ENCODE measurements at places on chromosomes 2 and 18.

DNA sequence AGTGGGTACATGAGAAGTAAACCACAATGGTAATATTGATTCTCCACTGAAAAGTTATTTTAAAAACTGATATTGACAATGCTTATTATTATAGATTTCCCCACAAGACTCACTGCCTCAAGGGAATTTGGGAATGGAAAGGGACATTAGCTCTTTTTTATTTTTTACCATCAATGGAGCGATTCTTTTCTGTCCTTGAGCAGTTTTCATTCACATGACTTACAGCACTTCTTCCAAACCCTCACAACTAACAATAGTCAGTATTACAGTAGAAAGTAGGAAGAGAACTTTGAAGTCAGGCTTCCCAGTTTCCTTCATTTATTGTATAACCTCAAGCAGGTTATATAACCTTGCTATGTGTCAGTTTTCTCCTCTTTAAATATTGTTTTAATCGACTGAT is 4.3 kb upstream of the UNC80 start:
- H3K27ac ChIP-seq: no peak overlapping the region
- no peaks in the 10 kb centered on the region for H3K4me1 ChIP-seq
- H3K36me3 ChIP-seq: no peaks in the 10 kb centered on the region
- no peak overlapping the region for H3K4me3 ChIP-seq

DNA sequence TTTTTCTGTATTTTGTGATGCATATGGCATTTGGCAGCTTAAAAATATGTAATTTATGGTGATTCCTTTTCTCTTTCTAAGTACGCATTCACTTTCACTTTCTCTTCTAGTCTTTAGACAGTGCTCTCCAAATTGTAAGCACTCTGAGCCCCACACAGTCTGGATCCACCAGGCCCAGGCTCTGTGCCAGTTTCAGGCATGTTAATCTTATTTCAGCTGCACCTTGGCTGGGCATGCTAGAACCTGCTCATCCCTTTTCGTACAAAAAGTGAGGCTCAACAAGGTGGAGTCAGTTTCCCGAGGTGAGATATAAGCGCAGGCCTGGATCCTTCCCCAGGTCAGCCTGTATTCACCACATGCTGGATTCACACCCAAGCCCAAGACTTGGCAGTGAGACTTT is 203.9 kb downstream of the MTX2 start:
- H3K27ac ChIP-seq: peak overlapping the region; percentile 50
- peaks cover 15% of the 10 kb centered on the region for H3K27me3 ChIP-seq

DNA sequence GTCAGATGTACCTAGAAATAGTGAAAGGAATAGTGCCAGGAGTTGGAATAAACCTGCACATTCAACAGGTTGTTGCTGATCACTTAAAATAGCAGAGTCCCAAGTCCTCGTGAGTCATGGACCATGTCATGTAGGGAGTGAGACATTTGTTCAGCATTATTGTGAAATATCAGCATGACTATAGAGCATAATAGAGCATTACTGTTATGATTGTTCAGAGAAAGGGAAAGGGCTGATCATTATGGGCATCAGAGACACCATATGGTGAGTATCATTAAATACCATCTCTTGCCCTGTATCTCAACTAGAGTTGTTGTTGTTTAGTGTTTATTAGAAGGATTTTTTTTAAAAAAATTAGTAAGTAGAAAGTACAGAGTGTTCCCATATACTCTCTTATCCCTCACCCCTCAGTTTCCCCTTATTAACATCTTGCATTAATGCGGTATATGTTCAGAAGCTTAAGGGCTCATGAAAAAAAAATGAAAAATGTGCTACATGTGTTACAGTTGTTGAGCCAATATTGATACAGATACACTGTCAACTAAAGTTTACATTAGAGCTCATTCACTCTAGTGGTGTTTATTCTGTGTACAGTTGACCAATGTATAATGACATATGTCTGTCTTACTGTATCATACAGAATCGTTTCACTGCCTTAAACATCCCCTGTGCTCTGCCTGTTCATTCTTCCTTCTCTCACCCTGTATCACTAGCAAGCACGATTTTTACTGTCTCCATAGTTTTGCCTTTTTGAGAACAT is 5.7 kb downstream of the ELAC1 start:
- H3K36me3 ChIP-seq: peaks cover 42% of the 10 kb centered on the region
- no peak for DNase-seq
- H3K4me3 ChIP-seq: no peak overlapping the region
- H3K27me3 ChIP-seq: no peaks in the 10 kb centered on the region

DNA sequence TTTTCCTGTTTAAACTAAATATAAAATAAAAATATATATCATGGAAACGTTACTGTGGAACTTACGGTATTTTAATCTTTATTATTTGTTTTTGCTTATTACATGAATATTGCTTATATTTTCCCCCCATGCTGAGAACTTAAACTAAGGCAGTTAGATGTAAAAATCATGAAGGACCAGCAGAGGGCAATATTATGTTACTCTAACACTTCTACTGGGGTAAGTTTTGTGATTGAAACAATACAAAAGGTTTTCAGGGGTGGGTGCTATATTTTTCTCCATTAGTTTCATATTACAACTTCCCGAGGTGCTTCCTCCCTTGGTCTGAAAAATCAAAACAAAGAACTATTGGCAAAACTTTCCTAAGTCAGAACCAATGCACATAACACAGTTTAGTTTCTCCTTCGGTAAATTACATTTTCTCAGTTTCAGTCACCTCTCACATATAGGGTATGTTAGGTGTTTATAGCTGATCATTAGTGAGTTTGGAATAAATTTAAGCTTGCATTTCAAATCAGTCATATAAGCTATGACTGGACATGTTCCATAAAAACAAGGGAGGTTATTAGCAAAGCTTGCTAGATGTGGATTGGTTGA is 54.8 kb downstream of the ZNF407 start:
- peaks cover 1% of the 10 kb centered on the region for H3K4me1 ChIP-seq
- DNase-seq: no peak
- H3K36me3 ChIP-seq: no peaks in the 10 kb centered on the region
- no peaks in the 10 kb centered on the region for H3K27me3 ChIP-seq
- H3K4me3 ChIP-seq: no peak overlapping the region
- H3K27ac ChIP-seq: no peak overlapping the region

- no peak overlapping the region for H3K27ac ChIP-seq
- no peaks in the 10 kb centered on the region for H3K36me3 ChIP-seq
- H3K4me1 ChIP-seq: no peaks in the 10 kb centered on the region
- peaks cover 23% of the 10 kb centered on the region for H3K27me3 ChIP-seq
- H3K4me3 ChIP-seq: no peak overlapping the region
Observed at GRCh38 chr18:31100436-31101182, 1.6 kb downstream of the DSC2 start.

DNA sequence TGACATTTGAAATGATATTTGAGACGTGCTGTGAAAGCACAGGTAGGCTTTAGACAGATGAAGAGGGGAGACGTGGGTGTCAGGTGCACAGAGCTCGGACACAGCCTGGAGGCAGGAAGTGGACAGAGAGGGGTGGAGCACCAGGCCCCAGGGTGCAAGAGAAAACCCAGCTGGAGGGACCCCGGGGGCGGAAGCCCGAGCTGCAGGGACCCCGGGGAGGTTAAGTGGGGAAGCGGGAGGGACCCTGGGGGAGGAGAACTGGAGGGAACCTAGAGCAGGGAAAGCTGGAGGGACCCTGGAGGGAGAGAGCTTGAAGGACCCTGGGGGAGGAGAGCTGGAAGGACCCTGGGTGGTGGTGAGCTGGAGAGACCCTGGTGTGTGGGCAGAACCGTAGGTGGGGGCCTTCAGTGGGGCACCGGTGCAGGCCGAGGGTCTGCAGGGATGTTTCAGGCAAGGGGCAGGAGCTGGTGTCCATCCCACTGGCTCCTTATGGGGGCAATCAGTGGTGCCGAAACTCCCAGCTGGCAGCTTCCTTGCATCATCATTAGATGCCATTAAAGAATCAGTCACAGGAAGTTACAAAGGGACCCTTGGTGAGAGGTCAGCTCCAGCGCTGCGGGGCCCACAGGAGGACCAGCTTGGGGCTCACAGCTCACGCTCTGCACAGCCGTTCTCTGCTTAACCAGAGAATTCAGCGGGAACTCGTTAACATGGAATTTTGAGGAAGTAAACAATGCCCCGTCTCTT is 246.6 kb downstream of the EIPR1 start:
- no peak for DNase-seq
- H3K4me1 ChIP-seq: no peaks in the 10 kb centered on the region
- no peaks in the 10 kb centered on the region for H3K27me3 ChIP-seq
- no peak overlapping the region for H3K27ac ChIP-seq
- H3K36me3 ChIP-seq: no peaks in the 10 kb centered on the region

- H3K36me3 ChIP-seq: no peaks in the 10 kb centered on the region
- H3K4me3 ChIP-seq: no peak overlapping the region
- peaks cover 6% of the 10 kb centered on the region for H3K27me3 ChIP-seq
- no peaks in the 10 kb centered on the region for H3K4me1 ChIP-seq
- DNase-seq: no peak
Observed at GRCh38 chr2:179749210-179749609, 112.2 kb downstream of the ZNF385B start.

GRCh38 chr2:3379339-3379646 is 201 bp upstream of the TRAPPC12 start:
- peaks cover 16% of the 10 kb centered on the region for H3K36me3 ChIP-seq
- H3K27ac ChIP-seq: peak overlapping the region; percentile 98
- peak overlapping the region; percentile 99 for H3K4me3 ChIP-seq
- no peaks in the 10 kb centered on the region for H3K27me3 ChIP-seq
- H3K4me1 ChIP-seq: peaks cover 38% of the 10 kb centered on the region

GRCh38 chr2:2057125-2057721 is 273.9 kb downstream of the MYT1L start:
- H3K27ac ChIP-seq: peak overlapping the region; percentile 82
- H3K36me3 ChIP-seq: peaks cover 4% of the 10 kb centered on the region
- H3K4me1 ChIP-seq: peaks cover 16% of the 10 kb centered on the region
- DNase-seq: peak; percentile 55
- peaks cover 2% of the 10 kb centered on the region for H3K27me3 ChIP-seq

GRCh38 chr2:1868683-1869141 is 124.4 kb upstream of the PXDN start:
- H3K4me3 ChIP-seq: no peak overlapping the region
- peaks cover 2% of the 10 kb centered on the region for H3K27me3 ChIP-seq
- no peak for DNase-seq
- no peak overlapping the region for H3K27ac ChIP-seq

DNA sequence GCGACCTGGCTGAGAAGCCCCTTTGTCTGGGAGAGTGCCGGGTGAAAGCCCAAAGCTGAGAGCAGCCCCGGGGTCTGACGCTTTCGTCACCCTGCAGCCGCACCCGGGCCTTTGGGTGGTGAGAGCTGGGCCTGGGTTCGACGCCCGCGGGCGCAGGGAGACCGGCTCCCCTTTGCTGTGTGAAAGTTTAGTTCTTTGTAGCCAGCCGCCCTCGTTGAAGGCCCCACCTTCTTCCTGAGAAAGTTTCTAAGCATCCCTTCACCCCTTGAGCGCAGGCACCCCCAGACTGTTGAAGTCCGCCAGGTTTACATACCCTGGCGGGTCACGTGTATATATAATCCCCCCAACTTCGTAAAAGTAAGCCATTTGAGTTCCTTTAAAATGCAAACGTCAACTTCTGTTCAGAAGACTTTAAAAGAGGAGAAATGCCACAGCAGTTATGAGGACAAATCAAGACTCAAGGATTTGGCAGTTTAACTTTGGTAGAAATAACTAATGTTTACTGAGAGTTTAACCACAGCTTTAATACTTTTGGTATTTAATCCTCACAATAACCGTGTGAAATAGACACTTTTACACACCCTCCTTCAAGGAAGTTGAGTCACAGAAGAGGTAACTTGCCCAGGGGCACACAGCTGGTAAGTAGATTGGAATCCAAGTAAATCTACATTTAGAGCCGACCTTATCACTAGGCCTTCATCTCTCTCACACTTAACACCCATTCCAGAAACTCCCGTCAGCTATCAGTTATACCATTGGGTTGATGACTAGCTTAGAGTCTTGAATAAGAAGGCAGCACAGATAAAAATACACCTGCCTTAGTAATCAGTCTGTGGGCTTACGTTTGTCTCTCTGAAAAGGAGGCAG is 1.1 kb upstream of the MBOAT2 start:
- H3K4me3 ChIP-seq: peak overlapping the region; percentile 75
- peaks cover 10% of the 10 kb centered on the region for H3K4me1 ChIP-seq
- peak overlapping the region; percentile 35 for H3K27ac ChIP-seq
- H3K36me3 ChIP-seq: no peaks in the 10 kb centered on the region

DNA sequence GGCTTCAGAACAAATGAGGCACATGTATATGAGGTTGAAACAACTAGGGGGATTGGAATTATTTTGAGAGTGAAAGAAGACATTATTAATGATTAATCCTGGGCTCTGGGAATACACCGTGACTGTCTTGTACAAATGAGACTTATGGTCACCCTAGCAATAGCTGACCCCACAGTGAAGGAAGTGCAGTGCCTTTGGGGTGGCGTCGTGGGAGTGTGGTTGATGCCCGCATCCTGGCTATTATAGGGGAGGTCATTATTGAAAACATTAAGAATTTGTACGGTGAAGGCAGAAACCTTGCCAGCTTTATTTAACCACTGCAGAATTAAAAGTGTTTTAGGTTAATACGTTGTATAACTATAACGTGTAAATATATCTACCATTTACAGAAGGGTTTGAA is 296.7 kb downstream of the CYRIA start:
- no peak overlapping the region for H3K4me3 ChIP-seq
- no peaks in the 10 kb centered on the region for H3K36me3 ChIP-seq
- H3K27me3 ChIP-seq: no peaks in the 10 kb centered on the region
- H3K27ac ChIP-seq: no peak overlapping the region

DNA sequence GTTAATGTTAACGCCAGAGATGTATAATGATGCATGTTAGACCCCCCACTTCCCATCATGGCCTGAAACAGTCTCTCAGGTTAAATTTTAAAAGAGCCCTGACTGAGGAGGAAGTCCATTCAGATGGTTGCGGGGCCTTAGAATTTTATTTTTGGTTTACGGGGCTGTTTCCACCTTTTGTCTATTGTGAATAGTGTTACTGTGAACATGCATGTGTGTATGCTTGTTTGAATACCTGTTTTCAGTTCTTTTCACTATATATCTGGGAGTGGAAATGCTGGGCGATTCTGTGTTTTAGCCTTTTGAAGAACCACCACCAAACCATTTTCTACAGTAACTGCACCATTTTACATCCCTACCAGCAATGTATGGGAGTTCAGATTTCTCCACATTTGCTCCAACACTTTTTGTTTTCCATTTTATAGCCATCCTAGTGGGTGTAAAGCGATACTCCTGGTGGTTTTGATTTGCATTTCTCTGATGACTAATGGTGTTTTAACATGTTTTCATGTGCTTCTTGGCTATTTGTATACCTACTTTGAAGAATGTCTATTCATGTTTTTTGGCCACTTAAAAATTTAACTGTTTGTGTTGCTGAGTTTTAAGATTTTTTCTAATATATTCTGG is 133.0 kb downstream of the MYO3B start:
- peaks cover 21% of the 10 kb centered on the region for H3K27me3 ChIP-seq
- H3K36me3 ChIP-seq: no peaks in the 10 kb centered on the region
- H3K4me1 ChIP-seq: peaks cover 5% of the 10 kb centered on the region

GRCh38 chr2:86301009-86301408 is 36.4 kb downstream of the REEP1 start:
- H3K4me3 ChIP-seq: no peak overlapping the region
- H3K27ac ChIP-seq: no peak overlapping the region
- no peak for DNase-seq
- H3K4me1 ChIP-seq: no peaks in the 10 kb centered on the region

Measured in T-helper 2 cell treated with Interferon-gamma antibody and Interleukin-4, amounts not matched to agents 5 μg/mL and 100 μg/mL, for 36 hours (primary cell).